ENCODE measurements at places on chromosomes 5 and 9. TPM values are rescaled to one million over a fixed set of nuclear protein-coding genes. Genes with fewer than 3 reads are reported as not detected.

DNA sequence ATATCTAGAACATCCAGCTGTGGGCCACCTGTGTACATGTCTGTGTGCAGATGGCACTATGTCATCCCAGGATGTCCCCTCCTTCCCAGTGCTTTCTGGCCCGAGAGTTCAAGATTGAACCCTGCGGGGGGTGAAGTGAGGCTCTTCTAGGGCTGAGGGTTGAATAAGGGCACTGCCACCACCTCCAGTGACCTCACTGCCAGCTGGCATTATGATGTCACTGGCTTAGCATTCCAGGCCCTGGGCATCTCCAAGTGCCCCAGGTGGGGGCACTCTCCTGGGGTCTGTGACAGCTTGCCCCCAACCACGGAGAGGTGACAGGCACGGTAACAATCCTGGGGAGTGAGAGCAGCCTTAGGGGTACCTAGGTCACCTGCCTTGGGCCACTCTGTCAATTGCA lies 27.1 kb downstream of the CXXC5 start:
- no peak for DNase-seq

GRCh38 chr9:105158898-105159297 lies 85.6 kb upstream of the SLC44A1 start:
- DNase-seq: no peak

GRCh38 chr5:180118391-180118791 lies 46.8 kb upstream of the RNF130 start:
- DNase-seq: no peak

- no peak for DNase-seq
These were observed 61.0 kb upstream of the BASP1 start for GRCh38 chr5:17156463-17156862.

DNA sequence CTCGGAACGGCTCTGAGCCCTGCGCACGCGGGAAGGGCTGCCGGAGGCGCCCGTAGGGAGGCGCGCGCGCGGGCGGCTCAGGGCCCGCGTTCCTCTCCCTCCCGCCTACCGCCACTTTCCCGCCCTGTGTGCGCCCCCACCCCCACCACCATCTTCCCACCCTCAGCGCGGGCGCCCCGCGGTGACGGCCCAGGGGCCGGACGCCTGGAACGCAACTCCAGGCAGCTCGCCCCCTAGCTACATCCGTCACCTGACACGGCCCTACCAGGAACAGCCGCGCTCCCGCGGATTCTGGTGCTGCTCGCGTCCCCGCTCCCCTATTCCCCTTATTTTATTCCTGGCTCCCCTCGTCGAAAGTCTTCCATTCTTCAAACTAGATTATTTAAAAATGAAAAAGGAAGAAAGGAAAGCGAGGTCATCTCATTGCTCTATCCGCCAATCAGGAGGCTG lies at the start of gene CDKN2B-AS1:
Gene CDKN2B-AS1 (plus strand): TSS at position 236 of the 450 bp plus-strand sequence.
- peak; percentile 65 for DNase-seq

DNA sequence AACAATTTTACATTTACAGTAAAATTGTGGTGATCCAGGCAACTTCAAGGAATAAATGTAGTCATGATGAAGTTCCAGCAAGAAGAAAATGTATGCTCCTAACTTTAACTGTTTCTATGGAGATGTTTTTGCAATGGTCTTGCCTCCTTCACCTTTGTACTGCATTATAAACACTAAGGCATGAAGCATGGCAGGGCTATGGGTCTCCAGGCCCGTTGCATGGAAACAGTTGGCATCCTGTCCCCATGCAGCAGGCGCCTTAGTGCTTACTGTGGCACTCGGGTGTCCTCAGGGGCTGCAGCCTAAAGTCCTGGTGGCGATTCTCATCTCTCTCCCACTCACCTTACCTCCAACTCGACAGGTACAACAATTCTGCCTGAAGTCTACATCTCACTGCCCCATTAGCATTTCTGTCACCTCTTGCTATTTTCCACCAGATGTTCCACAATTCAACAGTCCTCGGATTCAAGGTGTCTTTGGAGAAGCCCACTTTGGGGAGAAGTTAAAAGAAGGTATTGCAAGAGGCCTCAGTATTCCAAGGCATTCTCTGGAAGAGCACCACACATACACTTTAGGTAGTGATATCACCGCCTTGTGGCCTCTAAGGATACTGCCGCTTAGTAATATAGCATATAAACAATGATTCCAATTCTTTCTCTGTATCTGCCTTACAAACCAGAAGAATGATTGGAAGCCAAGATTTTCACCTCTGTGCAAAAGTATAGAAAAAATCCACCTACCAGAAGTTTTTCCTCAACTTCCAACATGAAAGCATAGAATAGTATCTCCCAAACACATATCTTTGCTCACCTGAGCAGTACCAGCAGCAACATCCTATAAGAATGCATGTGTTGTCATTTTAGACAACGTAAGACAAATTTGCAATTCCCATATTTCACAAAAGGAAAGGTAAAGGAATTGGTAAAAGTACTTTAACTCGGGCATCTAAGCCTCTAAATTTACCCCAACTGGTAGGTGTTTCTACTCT lies 5.1 kb downstream of the LIFR start:
- DNase-seq: no peak

- no peak for DNase-seq
These were observed 47.9 kb upstream of the BASP1 start for GRCh38 chr5:17169507-17169906.

- no peak for DNase-seq
These were observed 209.3 kb upstream of the SLC24A2 start for GRCh38 chr9:19998153-19998552.

DNA sequence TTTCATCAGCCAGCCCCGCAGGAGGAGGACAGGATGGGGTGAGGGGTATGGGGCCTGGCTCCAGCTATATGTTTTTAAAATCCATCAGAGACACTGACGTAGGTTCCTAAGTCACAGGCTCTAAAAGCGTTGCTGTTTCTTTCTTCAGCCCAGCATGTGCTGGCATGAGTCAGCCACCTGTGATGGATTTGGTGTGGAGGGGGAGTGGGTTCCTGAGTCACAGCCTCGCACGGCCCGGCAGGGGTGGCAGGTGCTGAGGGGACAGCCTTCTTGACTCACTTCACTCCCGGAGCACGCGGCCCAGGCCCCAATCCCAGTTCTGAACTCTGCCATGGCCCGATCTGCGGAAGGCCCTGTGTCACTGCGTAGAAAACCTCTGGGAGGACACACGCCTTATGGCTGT lies 38.8 kb upstream of the RPL26L1 start:
- no peak for DNase-seq

- DNase-seq: peak; percentile 73
These were observed 70.4 kb downstream of the GADD45G start for GRCh38 chr9:89675058-89675742.

DNA sequence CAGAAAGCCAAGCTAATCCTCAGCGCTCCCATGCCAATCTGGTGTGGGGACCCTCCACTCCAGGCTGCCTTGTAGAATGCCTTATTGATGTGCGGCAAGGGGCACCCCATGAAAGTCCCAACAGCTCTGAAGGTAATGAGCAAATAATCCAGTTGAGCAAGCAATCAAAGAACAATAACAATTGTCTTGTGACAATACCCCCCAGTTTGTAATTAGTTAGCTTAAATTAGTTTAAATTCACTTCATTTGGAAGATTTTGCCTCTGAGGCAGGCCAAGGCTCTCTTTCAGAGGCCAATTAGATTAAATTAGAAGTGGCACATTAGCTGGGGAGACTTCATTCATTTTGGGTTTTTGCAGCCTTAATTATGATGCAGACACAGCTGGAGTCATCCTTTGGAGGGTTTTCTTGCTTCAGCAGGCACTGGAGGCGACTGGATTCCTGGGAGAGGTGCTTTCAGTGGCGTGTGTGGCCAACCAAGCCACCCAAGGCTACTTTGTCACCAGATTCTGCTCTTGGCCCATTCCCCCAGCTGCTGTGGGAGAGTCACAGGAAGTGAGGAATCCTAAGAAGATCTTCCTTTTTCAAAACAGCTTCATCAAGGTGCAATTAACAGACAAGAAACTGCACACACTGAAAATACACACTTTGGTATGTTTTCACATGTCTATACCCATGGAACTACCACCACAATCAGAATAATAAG lies 17.9 kb upstream of the FBP1 start:
- no peak for DNase-seq

DNA sequence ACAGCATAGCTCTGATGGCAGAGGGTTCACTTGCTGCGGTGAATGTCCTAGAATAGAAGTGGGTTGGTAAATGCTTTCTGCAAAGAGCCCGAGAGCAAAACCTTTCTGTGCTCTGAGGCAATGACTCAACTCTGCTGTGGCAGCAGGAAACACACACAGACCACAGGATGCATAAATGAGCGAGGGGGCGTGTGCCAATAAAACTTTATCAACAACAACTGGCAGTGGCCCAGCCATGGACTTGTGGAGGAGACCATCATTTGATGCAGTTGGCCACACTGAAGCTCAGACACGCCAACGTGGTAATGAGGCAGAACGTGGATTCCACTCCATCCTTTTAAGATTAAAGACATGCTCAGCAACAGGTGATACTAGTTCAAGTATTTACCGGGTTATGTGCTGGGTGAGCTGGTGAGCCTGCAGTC lies 6.8 kb downstream of the MRPL36 start:
- peak; percentile 38 for DNase-seq

NXNL2 gene
- total RNA-seq: not detected

PCDHAC1 gene
- total RNA-seq: 0.28 TPM

NSMF gene
- 52.0 TPM for total RNA-seq

KCNIP1 gene
- total RNA-seq: not detected

ARL14EPL gene
- not detected for total RNA-seq

FBXL7 gene
- 1.6 TPM for total RNA-seq

LCN9 gene
- total RNA-seq: not detected

PCDHB15 gene
- total RNA-seq: 0.49 TPM

FABP6 gene
- total RNA-seq: not detected
